ENCODE measurements at places on chromosomes 7 and 10.

GRCh38 chr10:63910806-63911205, 389.6 kb downstream of the REEP3 start:
- no peak for DNase-seq

DNA sequence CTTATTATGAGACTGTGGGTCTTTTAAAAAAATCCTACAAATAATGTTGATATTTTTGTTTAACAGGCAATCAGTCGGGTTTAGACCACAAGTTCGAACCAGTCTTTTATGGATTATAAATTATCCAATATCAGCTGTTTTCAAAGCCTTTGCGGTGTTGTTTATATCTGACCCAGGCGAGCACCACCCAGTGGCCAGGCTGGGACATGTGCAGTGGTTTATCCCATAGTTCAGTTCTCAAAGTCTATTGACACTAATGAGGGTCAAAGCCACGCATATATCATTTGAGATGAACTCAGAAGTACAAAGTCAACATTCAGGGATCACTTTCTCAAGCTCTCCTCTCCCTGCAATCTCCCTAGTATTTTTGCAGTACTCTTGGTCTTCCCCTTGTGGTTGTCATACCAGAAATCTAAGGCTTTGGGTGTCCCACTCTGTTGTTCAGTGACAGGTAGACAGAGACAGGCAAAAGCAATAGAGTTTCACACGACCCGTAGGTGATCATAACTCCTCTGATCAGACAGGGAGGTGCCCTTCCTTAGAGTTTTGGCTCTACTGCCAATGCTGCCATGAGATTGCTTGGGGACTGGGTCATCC, 117.4 kb upstream of the POM121L12 start:
- no peak for DNase-seq

DNA sequence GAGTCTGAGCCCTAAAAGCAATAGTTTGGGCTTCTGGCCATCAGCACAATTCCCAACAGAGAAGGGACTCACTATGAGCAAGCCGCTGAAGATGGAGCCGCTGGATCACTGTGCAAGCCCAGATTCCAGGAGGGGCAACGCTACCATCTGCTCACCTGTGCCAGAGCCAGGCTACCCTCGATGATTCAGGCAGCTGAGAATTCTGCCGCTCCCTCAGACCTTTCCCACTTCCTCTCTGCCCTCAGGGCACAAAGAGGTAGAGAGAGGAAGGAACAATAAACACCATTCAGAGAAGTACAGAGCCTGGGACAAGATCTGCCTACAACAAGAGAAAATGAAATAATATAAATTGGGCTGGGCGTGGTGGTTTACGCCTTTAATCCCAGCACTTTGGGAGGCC, 98.1 kb downstream of the MYOF start:
- no peak for DNase-seq

GRCh38 chr10:50545846-50546245, 77.9 kb downstream of the SGMS1 start:
- DNase-seq: no peak

DNA sequence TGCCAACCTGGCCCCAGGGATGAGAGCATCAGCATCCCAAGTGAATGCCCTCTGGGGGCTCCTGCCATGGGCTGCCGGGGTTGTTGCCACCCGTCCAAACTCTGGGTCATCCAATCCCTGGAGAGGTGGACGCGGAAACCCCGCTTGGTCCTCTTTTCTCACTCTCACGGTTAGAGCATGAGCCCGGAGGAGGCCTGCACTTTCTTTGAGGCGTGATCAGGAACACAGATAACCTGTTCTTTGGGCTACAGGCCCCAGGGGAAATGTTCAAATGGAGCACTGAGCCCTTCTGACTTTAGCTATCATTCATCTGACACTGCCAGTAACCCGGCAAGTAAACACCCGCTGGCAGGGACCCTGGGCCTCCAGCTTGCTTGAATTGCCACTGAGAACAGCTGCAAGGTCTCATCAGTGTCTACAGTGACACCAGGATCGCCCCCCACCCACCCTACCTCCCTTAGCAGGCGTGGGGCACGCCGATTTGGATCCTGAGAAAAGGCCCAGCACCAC, 29.4 kb upstream of the SLF2 start:
- DNase-seq: no peak

- DNase-seq: no peak
Measured at GRCh38 chr7:28779954-28780353, 178.2 kb downstream of the TRIL start.

DNA sequence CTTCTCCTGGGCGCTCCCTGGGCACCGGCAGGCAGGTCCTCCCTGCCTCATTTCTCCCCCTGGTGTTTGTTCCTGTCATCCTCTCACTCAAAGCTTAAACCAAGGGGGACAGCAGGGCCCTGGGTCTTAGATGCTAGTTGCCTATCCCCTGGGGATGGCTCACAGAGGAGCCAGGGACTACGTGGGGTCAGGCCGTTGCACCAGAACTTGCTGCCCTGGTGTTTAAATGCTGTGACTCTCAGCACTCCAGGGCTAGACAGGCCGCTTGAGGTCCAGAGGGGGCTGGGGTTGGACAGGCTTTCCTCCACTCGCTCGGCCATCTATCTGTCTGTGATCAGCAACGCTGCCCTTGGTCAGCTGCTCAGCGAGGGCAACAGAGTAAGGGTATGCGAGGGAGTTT, 340.3 kb downstream of the CXCL12 start:
- DNase-seq: no peak

GRCh38 chr10:8047452-8048280, 6.8 kb upstream of the GATA3 start:
- no peak for DNase-seq

DNA sequence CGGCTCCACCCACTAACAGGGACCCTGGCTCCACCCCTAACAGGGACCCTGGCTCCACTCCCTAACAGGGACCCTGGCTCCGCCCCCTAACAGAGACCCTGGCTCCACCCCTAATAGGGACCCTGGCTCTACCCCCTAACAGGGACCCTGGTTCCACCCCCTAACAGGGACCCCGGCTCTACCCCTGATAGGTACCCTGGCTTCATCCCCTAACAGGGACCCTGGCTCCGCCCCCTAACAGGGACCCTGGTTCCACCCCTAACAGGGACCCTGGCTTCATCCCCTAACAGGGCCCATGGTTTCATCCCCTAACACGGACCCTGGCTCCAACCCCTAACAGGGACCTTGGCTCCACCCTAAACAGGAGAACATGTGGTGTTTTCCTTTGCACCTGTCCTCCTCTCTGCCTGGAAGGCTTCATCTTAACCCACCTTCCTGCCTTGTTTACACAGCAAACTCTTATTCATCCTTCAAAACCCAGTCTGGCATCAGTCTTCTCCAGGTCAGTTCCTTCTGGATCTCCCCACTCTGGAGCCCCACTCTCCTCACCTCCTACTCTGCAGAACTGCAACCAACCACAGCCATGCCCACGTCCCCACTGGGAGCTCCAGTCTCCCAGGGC, 58.0 kb downstream of the CHST15 start:
- DNase-seq: no peak

DNA sequence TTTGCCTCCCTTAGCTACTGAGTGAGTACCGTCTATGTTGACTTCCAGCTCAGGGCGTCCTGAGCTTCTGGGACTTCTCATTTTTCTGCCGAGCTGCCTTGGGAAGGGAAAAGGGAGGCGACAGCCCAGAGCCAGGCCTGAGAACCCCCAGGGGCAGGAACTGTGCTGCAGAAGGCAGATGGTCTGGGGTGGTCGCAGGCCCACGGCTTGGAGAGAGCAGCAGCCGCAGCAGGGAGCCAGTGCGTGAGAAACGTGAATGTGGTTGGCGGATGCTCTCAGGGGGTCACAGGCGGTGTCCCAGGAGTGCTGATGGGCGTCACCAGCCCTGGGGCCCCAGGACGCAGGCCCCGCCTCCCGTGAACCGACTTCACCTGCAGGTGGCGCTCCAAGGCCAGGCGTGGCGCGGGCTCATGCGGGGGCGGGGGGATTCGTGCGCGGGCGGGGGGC, 9.2 kb upstream of the PWWP2B start:
- peak; percentile 84 for DNase-seq

DNA sequence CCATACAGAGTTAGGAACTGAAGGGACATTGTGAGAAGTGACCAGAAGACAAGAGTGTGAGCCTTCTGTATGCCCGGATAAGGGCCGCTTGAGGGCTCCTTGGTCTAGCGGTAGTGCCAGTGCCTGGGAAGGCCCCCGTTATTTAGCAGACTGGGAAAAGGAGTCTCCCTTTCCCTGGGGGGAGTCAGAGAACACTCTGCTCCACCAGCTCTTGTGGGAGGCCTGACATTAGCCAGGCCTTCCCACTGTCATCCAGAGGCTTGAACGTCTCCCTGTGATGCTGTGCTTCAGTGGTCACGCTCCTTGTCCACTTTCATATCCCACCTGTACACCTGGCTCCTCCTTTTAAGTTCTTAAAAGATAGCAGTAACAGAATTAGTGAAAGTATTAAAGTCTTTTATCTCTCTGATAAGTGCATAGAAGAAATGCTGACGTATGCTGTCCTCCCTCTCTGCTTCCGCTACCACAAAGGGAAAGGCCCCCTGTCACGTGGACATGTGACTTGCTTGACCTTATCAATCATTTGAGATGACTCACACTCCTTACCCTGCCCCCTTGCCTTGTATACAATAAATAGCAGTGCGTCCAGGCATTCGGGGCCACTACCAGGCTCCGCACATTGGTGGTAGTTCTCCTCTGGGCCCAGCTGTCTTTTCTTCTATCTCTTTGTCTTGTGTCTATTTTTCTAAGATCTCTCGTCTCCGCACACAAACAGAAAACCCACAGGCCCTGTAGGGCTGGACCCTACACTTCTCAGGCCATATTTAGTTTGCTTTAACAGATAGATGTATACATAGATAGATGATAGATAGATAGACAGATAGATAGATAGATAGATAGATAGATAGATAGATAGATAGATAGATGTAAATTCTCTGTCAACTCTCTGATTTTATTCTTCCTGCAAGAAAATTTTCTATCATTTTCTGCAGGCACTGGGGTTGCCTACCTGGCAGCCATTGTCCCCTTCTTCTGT, 131.5 kb upstream of the JCAD start:
- no peak for DNase-seq

- DNase-seq: no peak
Measured at GRCh38 chr10:8137272-8137681, 82.8 kb downstream of the GATA3 start.

- DNase-seq: peak; percentile 52
Measured at GRCh38 chr7:140672382-140673062, at the start of gene ADCK2. Gene ADCK2, plus strand, starts transcription at chr7:140672945. Its CDS starts 386 bp downstream, at chr7:140673331.

- DNase-seq: no peak
Measured at GRCh38 chr7:48207155-48207675, 36.0 kb downstream of the ABCA13 start.

DNA sequence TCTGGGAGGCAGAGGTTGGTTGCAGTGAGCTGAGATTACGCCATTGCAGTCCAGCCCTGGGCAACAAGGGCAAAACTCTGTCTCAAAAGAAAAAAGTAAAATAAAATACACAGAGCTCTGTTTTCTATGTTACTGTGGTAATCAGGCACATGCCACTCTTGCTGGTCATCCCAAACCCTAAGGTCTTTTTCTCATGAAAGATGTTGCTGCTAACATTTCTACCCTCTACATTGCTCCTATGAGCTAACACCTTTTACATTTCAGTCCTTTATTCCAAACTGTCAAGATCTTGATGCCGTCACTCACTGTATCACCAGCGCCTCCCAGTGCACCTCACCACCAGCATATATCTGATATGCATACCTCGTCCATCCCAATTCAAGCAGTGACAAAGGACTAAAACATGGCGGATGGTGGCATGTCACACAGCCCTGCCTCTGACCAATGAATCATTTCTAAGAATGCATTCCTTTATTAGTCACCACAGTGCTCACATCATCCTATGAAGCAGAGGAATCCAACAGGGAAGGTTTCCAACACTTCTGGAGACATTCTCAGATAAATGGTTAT, 4.3 kb downstream of the DAGLB start:
- no peak for DNase-seq

DNA sequence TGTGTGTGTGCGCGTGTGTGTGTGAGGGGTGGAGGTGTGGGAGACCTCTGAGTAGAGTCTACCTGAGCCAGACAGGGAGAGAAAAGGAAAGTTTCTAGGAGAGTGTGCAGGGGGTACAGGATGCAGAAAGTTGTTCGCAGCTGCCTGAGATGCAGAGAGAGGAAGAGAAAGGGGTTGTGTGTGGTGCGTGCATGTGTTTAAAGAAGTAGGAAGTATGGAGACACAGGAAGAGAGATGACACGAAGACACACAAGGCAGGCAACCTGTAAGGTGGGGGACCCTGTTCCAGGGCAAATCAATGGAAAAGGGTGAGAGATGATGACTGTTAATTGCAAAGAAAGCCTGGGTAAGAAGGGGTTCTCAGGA, 52.2 kb downstream of the C10orf105 start:
- no peak for DNase-seq

GRCh38 chr7:151844071-151844824, 32.7 kb downstream of the PRKAG2 start:
- DNase-seq: no peak

DNA sequence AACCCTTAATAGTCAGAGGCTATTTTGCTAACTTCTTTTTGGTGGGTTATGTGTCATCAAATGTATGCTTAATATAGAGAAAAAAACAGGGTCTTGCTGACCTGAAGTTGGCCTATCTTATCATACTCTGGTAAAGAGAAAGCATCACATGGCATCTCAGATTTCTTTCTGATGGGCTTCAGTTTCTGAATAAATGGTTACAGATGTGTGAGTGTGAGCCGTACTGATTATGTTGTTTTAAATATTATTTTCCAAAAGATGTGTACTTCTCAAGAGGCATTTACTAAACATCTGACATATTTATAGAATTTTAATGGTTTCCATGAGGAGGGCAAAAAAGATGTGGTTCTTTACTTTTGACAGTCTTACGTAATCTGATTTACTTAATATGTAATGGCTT, 28.4 kb downstream of the BBS9 start:
- no peak for DNase-seq

DNA sequence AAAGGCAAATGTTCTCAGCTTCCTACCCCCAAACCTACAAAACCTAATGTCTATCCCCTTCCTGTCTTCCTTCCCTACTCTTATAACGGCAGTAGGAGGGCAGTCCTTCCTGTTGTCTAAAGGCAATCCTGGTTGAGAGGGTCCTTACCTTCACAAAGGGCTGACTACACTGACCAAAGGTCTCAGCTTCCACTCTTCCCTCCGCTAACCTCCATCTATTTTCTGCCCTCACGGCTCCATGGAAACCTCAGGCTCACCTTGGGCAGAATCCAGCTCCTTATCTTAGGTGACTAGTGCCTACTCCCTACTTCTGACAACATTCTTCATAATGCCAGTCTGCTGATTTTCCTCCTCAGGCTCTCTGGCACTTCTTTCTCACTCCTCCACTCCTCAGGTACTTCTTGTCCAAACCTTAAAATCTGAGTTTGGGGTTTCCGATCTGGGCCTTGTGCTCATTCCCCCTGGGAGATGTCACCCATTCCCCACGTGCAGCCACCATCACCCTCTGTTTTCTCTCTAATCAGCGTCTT, 542 bp downstream of the FBXL13 start:
- DNase-seq: no peak

- no peak for DNase-seq
Measured at GRCh38 chr7:65798111-65799075, 74.5 kb upstream of the VKORC1L1 start.

DNA sequence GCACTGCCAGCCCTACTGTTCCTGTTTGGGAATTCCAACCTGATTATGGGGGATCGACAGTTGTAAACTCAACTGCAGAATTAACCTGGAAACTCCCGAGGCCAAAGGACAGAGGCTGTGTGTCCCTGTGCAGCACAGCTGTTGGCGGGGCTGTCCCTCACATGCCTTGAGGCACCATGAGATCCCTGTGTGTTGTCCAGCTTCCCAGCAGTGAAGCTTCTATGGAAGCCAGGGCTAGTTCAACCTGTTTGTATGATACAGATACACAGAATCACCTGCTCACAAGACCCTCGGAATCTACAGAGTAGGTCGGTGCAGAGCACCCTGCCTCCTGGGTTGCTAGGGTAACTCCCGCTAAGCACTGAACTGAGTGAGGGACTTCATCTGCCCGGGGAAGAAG, 61.0 kb upstream of the EFCAB10 start:
- no peak for DNase-seq
